ENCODE measurements at places on chromosomes 16 and 17. TPM values are rescaled to one million over a fixed set of nuclear protein-coding genes. Genes with fewer than 3 reads are reported as not detected.

- no peak for DNase-seq
Measured at GRCh38 chr16:3057181-3058138, 8.0 kb upstream of the IL32 start.

- no peak for DNase-seq
Measured at GRCh38 chr16:57476546-57477410, 9.5 kb downstream of the DOK4 start.

DNA sequence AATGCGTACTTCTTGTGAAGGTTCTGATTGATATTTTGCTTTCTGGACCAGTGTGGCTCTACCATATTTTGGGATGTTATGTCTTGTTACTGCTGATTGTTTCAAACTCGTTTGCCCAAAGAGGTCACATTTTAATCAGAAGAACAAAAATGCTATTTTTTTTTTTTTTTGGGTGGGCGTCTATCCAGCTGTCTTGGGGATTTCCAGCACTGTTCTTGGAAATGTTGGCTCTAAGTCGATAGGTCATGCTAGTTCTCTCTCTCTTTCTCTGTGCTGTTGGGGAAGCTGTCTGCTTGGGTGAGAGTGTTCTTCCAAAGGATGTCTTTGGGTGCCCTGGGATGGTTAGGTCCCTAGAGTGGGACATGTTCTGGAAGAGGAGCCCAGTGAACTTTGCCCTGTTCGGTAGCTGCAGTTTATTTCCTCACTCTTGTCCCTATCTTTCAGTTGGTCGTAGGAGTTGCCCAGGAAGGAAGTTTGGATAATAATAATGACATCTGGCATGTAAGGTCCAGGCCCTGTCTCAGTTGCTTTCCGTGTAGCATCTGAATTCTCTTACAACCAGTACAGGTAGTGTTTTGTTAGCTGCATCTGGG lies 2.9 kb downstream of the IRF8 start:
- no peak for DNase-seq

Gene SMIM36
- total RNA-seq: not detected
